Activated CD4-positive, alpha-beta T cell treated with anti-CD3 and anti-CD28 coated beads, Interleukin-2, amount 10 ng/mL, durations not matched to agents 24 days and 14 days (primary cell): ENCODE measurements at places on chromosomes 5 and 9. TPM values are rescaled to one million over a fixed set of nuclear protein-coding genes. Genes with fewer than 3 reads are reported as not detected.

DNA sequence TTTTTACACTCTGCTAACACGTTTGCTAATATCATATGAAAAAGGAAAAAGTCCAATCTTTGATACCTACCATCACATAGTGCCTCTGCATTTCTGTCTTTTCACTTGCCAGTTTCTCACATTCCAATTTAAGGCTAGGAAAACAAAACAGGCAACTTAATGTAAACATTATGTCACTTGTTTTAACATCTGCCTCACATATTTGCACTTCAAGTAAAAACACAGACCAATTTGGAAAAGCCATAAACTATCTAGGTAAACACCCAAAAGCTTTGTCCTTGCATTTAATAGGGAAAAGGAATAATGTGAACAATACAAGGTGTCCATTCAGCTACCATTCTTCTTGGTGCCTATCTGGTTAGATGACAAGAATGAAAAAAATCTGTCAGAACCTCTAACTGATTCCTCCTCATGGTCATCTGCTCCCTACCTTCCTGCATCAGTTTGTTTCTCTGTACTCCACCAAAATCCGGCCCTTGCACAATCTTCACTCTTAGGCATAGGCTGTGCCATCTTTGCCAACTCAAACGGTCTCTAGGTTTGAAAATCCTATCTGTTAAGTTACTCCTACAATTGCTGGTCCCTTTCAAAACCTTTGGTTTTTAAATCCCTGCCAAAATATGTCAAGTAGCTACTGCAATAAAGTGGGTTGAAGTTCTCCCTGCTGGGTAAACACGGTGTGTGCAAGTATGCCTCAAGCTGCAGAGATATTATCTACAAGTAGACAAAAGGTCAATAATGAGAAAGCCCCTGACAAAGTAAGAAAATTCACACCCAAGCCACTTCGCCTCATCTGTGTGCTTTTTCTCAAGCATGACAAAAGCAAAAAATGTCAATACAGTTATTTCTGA, 3.4 kb downstream of the TLE1 start:
- DNase-seq: no peak

- no peak for DNase-seq
Observed at GRCh38 chr5:96312383-96312782, 120.7 kb downstream of the PCSK1 start.

DNA sequence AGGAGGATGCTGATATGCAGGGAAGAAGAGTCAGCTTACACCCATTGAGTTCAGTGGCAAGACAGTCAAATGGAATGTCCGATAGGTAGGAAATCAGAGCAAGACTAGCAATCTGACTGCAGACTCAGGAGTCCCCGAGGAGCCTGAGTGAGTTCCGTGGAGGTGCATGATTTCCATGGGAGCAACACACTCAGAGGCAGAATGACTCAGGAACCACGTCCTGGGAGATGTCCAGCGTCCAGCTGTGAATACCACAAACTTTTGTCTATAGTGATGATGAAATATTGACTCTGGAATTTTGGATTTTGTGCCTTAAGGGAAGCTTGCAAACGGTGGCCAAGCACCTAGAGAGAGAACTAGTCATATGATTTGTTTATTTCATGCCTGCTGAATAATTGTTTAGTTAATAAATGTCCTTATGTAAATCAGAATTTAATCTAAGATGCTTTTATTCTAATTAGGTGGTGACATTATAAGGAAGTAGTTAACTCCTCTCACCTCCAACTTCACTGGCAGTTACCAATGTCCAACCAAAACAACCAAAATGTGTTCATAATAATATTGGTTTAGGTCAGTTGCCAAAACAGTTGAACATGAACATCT, 100.4 kb downstream of the PDE4D start:
- DNase-seq: no peak

DNA sequence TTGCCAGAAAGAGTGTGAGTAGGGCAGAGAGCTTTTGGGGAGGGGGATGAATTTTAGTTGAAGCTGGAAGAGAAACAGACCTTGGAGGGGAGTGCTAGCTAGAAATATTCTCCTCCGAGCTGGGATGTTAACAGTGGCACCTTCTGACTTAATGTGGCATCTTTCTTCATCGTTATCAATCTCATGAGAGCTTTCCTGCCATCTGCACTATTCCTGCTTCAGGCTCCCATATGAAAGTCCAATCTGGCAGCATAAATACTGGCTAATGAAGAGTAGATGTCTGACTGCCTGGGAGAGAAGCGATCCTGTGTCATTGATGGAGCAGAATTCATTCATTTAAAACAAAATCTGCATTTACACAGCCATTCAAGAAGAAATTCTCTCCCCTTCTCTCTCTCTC, 284.5 kb downstream of the TMEM38B start:
- no peak for DNase-seq

DNA sequence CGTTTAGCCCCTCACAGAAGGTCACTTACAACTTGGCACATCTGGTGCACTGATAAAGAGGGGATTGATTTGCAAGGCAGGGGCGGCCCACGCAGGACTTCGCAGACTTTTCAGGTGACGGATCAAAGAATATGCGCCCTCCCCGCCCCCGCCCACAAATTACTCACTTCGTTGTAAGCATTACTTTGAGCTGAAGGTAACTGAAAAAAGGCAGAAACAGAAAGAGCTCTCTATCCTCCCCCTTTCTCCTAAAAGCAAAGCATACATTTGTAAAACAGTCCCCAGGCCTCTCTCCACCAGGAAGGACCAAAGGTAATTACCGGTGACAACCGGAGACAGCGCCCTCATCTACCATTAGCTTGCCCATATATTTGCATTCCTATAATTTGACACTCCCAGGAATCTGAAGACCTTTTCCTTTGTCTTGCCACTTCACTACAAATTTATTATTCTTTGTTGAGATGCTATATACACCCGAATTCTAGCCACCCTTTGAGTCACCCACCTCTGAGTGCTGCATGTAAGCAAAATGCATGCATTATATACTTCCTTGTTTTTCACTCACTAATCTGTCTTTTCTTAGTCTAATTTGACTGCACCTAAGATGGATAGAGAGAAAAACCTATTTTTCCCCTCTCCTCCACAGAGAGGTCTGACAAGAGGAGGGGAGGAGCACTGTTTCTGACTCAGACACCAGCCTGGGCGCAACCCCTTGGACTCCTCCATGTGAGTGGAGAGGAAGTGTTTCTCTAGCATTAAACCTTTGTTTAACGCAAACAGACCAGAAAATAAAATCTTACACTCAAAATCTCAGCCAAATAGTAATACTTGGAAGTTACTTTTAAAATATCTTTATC, 74.7 kb upstream of the SPIN1 start:
- DNase-seq: no peak

- no peak for DNase-seq
Observed at GRCh38 chr5:161804263-161804662, 43.7 kb upstream of the GABRA1 start.

DNA sequence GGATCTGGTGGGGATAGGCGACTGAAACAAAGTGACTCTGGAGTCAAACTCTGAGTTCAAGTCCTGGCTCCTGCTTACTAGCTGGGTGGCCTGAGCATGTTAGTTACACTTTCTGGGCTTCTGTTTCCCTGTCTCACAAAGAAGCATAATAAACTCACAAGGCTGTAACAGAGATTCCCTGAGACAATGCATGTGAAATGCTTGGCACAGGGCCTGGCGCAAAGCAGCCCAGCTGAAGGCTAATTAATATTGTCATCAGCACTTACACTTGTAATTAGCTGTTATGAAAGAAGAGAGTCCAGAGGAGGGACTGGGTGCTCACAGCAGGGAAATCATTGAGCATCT, 64.1 kb upstream of the SPOCK1 start:
- DNase-seq: no peak

GRCh38 chr9:124216474-124217176, 41.1 kb upstream of the NEK6 start:
- DNase-seq: peak; percentile 85

DNA sequence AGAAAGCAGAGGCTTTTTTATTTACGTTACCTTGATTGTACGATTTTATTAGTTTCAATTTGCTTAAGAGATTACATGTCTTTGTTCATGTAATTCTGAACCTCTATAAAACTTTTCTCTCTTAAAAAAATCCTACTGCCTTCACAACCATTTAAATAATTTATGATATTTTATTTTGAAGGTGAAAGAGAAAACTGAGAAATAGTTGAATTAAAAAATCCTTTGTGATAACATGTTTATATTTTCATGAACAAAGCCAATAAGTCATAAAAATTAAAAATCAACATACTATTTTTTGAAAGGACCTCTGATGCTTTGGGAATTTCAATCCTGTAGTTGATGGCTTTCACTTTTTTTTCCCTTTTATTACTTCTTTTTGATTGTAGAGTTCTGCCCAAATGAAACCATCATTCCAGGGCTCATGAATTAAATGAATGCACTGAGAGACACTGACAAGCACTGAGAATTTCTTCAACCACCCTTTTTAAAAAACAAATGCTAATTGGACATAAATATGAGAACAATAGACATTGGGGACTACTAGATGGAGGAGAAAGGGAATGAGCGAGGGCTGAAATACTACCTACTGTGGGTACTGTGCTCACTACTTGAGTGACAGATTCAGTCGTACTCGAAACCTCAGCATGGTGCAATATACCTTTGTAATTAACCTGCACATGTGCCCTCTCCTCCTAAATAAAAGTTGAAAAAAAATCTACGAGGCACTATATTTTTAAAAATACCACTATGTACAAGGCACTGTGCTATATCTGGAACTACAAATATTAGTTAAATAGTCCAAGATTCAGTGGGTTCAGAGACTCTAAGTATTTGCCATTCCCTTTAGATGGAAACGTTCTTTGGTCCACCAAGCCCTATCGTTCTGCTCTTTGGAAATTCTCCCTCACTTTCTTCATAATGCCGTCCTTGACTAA, 5.9 kb downstream of the CDKN2A start:
- DNase-seq: no peak

- DNase-seq: peak; percentile 84
Observed at GRCh38 chr5:155616779-155617392, 603.3 kb downstream of the KIF4B start.

DNA sequence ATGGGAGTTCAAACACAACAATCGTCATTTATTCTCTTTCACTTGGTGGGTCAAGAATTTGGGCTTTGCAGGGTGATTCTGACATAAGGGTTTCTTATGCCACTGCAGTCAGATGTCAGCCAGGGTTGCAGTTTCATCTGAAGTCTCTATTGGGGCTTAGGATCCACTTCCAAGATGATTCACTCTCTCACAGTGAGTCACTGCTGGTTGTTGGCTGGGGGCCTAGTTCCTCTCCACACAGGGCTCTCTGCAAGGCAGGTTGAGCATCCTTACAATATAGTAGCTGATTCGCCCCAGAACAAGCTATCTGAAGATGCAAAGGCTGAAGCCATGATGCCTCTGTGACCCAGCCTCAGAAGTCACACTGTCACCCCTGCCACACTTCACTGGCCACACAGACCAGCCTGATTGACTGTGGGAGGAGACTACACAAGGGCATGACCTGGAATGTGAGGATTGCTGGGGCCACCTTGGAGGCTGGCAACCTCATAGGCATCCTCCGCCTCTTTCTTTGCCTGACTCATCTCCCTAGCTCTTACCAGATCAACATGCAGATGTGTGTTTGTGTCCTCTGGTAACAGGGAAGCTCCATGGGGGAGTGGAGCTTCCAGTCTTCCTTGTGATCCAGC, 4.5 kb upstream of the CARD19 start:
- DNase-seq: peak; percentile 75

GRCh38 chr5:172322028-172322965, 38.7 kb upstream of the UBTD2 start:
- DNase-seq: no peak

GRCh38 chr9:70494221-70494620, 79.8 kb upstream of the KLF9 start:
- DNase-seq: no peak

- DNase-seq: no peak
Observed at GRCh38 chr9:20835377-20836286, 151.6 kb downstream of the FOCAD start.

GRCh38 chr9:92952906-92953610, 5.7 kb downstream of the FGD3 start:
- DNase-seq: no peak

DNA sequence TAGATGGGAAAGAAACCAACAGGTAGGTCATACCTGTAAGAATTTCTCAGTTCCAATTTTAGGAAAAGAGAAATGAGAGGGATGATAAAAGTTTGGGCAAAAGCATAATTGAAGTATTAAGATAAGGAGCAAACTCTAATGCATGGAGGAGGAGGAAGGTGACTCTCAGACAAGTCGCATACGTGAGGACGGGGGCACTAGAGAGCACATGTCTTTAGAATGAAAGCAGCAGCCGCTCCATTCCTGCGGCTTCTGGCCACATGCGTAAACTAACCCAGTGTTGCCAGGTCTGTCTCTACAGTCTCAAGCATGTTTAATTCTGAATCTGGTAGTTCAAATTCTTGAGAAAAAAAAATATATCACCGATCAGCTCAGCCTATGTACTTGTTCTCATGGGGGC, 371.5 kb upstream of the SLC30A5 start:
- DNase-seq: no peak

DNA sequence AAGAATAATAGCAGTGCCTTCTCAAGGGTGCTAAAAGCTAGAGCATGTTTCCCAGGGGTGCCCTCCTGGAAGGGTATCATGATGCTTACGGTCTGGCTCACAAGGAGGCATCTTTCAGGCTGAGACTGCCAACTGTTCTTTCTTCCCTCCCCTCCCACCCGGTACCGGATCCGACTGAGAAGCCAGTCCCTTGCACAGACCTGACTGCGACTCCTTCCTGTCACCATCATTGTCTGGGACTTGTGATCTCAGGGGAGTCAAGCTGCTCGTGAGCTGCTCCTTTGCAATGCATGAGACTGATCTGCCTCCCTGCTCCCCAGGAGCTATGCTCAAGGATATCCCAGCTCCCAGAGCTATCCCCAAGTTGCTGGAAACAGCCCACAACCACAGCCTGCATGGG, 170.8 kb downstream of the GADD45G start:
- no peak for DNase-seq

Gene RASGEF1C
- total RNA-seq: not detected in 2 replicates

Gene SPATA31E1
- total RNA-seq: not detected in 2 replicates

Gene ABHD17B
- 18.3 and 19.7 TPM in 2 replicates for total RNA-seq

Gene S100Z
- total RNA-seq: 1.4 and 1.5 TPM in 2 replicates

Gene GPRIN1
- 3.7 TPM in 2 replicates for total RNA-seq

Gene S1PR3
- total RNA-seq: 3.4 and 3.8 TPM in 2 replicates

Gene DBH
- total RNA-seq: not detected in 2 replicates

Gene GOLGA1
- 17.3 and 19.3 TPM in 2 replicates for total RNA-seq
